ENCODE measurements at places on chromosomes 4 and X. TPM values are rescaled to one million over a fixed set of nuclear protein-coding genes. Genes with fewer than 3 reads are reported as not detected.

ZMAT1 gene
- total RNA-seq = 0.29 TPM

LSM6 gene
- total RNA-seq = 17.0 TPM

CXCL3 gene
- total RNA-seq = not detected

HOPX gene
- 0.29 TPM for total RNA-seq

ARHGEF38 gene
- not detected for total RNA-seq

- DNase-seq = no peak
Observed at GRCh38 chr4:99586322-99586721, 11.7 kb downstream of the MTTP start.

- no peak for DNase-seq
Observed at GRCh38 chr4:149884529-149885181, 69.0 kb upstream of the IQCM start.

DNA sequence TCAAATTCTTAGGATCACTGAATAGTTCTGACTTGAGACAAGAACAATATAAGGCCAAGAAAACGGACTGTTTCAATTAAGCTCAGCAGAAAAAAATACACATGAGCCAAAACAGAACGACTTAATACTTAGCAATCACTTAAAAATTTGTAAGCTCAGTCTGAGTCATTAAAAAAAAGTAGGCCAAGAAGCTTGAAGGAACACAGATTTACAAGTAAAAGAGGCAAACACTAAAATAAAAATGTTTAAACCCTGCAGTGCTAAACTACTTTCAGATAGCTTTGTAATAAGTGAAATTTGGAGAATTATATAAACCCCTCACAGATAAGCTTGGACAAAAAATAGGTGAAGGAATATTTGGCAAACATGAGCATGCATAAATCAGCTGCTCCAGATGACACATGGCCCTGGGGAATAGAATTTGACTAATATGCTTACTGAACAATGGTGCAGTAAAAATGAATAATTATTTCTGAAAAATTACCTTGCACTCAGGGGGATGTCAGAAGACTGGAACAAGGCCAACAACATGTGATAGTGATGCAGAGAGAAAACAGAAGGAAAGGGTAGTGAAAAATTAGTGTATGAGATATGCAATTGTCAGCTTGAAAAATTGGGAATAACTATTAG is 49.6 kb downstream of the LNX1 start:
- DNase-seq = peak; percentile 35

BEX5 gene
- total RNA-seq = not detected

DNA sequence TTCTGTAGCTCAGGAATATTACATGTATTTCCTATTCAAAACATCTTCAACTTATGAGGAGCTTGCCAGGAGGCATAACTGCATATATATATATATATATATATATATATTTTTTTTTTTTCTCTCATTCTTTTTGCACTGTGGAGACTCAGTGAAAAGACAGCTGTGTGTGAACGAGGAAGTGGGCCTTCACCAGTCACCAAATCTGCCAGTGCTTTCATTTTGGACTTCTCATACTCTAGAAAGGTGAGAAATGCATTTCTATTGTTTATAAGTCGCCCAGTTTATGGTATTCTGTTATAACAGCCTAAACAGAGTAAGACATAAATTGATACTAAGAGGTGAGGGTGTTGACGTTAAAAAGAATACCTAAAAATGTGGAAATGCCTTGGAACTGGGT is 710.6 kb downstream of the TRAM1L1 start:
- DNase-seq = no peak

- peak; percentile 77 for DNase-seq
Observed at GRCh38 chr4:156598138-156598681, 373.4 kb downstream of the PDGFC start.

DMD gene
- 13.8 TPM for total RNA-seq

- DNase-seq = no peak
Observed at GRCh38 chrX:50456712-50457484, 13.7 kb downstream of the DGKK start.

DNA sequence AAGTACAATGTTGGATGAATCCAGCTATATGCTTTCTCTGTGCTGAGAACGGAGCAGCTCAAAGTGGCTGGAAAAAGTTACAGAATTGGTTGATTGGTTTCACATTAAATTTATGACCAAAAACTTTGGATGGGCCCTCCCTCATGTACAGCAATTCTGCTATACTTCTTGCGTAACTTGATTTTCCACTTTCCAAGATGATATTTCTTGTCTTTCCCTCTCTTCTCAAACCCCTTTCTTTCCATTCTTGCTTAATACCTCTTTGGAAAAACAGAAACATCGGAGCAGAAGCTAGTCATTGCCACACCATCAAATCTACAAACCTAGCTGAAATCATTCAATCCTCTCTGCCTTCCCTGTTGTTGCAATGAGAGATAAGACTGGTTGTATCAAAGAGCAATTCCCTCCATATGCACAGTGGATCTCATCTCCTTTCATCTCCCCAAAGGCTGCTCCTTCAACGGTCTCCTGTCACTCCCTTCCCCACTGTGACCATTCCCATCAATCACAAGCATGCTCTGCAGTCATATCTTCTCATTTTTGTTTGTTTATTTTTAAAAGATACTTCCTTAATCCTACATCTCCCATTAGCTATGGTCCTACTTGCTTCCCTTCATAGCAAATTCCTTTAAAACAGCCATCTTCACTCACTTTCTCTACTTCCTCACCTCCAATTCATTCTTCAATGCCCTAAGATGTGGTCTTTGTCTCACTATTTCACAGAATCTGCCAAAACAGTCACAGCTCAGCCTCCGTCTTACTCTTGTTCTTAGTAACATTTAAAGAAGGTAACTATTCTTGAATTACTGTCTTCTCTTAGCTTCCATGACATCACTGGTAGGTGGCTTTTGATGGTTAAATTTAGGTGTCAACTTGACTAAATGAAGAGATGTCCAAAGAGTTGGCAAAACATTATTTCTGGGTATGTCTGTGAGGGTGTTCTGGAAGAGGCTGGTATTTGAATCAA is 145.5 kb downstream of the FAM13A start:
- no peak for DNase-seq

DNA sequence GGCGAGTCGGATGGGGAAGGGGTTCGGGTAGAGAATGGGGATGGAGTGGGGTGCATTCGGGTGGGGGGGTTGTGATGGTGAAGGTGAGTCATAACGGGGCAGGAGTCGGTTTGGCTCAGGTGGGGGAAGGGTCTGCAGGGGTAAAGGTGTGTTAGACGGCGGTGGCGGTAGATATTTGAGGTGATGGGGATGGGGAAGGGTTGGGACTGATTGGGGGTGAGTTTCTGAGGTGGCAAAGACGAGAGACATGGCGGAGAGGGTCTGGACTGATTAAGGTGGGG is 738 bp downstream of the SYP start:
- peak; percentile 58 for DNase-seq

All from osteoblast (primary cell).